Right cardiac atrium (tissue), 5 donors: ENCODE measurements at places on chromosomes 13 and 19. TPM values are rescaled to one million over a fixed set of nuclear protein-coding genes. Genes with fewer than 3 reads are reported as not detected.

The ZNF681 gene
- 0.43 TPM for polyA plus RNA-seq

DNA sequence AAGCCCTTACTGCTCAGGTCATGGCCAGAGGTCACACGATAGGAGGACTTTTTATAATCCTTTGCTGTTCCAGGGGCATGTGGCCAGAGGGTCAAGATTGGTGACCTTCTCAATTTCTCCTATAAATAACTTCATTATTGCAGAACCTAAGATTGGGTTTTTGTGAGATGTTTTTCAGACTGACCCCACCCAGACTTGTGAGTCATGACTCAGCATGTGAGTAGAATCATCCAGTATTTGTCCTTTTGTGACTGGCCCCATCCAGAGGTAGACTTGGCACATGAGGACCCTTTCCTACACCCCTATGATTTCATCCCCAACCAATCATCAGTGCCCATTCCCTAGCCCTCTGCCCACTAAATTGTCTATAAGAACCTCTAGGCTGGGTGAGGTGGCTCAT, 84.5 kb upstream of the ABCC4 start:
- no peak for DNase-seq

GRCh38 chr13:36344886-36345437, 1.2 kb downstream of the SPART start:
- DNase-seq: no peak

The ZNF135 gene
- 4.2 TPM for polyA plus RNA-seq

The ZFP14 gene
- 2.5 TPM for polyA plus RNA-seq

- DNase-seq: no peak
Measured at GRCh38 chr19:2532252-2533071, 56.5 kb downstream of the GADD45B start.

DNA sequence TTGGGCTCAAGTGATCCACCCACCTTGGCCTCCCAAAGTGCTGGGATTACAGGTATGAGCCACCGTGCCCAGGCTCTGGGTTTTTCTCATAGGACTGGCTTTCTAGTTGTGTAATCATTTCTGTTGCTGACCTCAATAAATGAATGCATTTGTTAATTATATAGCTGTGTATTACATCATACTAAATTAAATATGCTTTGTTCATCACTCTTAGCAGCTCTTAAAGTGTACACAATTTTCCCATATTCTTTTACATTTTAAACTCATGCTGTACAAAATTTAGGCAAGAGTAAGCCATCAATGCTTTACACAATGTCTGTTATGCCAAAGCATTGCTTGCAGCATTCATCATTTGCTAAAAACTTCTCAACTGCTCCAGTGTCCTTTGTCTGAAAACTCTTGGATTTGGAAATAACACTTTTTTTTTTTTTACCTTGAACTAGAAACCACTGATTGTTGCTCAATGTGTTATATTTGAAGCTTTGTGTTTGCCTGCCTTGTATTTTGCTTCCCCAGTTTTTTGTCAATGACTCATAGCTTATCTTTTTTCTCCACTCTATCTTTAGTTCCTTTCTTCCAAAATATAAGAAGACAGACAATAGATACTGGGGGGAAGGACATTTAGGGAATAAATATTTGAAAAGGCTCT, 31.4 kb downstream of the CCDC122 start:
- no peak for DNase-seq

DNA sequence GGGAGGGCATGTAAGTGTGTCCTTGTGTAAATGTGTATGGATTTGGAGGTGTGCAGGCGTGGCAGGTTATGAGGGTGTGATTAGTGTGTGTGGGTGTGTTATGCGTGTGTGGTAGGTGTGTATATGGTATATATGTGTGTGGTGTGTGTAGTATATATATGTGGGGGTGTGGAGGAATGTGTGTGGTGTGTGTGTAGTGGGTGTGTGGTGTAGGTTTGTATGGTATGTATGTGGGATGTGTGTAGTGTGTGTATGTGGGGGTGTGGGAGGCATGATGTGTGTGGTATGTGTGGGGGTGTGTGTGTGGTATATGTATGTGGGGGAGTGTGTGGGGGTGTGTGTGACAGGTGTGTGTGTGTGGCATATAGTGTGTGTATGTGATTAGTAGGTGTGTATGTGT, 104.2 kb downstream of the SLC7A1 start:
- no peak for DNase-seq

The USHBP1 gene
- 10.1 TPM for polyA plus RNA-seq

- peak; percentile 84 for DNase-seq
Measured at GRCh38 chr19:2475018-2475701, 767 bp upstream of the GADD45B start.

GRCh38 chr13:41613471-41613870, 156.1 kb downstream of the RGCC start:
- DNase-seq: no peak

DNA sequence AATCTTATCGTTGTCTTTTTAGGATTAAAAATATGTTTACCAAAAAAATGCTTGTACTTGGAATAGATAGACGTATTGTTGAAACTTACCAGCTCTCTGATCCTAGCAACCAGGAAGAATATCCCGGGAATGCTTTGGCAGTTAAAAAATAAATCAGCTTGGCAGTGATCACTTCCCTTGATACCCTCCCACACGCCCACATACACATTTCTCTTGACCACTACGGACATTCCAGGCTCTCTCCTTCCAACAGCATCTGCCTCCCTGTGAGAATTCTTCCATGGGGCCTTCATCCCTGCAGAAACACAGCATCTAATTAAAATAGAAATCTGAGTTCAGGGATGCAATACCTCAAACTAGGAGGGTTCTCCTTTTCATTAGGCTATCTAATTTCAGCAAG, 57.9 kb downstream of the THSD1 start:
- no peak for DNase-seq

DNA sequence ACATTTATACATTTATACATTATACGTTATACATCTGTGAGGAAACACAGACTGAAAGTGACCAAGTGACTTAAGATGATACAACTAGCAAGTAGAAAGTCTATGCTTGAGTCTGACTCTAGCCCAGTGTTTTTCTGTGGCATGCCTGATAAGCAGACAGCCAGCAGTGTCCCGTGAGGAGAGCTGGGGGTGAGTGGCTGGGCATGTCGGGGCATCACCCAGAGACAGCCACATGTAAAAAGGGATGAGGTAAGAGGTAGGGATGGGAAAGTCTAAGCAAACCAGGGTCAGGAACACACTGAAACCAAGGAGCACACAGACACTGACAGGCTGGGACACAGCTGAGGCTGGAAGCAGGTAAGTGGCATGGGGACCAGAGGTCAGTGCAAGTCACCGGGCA, 333.2 kb downstream of the FOXO1 start:
- DNase-seq: no peak

The ZNF724 gene
- 0.34 TPM for polyA plus RNA-seq

GRCh38 chr13:79810669-79811068, 329.7 kb downstream of the NDFIP2 start:
- no peak for DNase-seq

The EDNRB gene
- polyA plus RNA-seq: 28.2 TPM

The IL12RB1 gene
- 0.32 TPM for polyA plus RNA-seq

GRCh38 chr19:16295057-16295456, 29.6 kb upstream of the KLF2 start:
- DNase-seq: no peak

- no peak for DNase-seq
Measured at GRCh38 chr19:14496834-14497227, 904 bp upstream of the GIPC1 start.

DNA sequence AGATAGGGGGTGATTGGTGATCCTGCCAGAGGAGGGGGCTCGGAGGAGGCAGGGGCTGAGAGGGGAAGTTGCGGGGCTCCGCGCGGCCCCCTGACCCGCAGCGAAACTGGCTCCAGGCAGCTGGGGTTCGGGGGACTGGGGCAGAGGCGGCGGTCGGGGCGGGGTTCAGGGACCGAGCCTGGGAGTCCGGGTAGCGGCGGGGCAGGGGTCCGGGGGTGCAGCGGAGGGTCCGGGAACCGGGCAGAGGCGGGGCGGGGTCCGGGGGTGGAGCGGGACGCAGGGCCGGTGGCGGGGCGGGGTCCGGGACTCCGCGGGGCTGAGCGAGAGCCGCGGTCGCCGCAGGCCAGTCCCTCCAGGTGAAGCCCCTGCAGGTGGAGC, 1.2 kb downstream of the MADCAM1 start:
- DNase-seq: peak; percentile 54

The CGB1 gene
- polyA plus RNA-seq: not detected

DNA sequence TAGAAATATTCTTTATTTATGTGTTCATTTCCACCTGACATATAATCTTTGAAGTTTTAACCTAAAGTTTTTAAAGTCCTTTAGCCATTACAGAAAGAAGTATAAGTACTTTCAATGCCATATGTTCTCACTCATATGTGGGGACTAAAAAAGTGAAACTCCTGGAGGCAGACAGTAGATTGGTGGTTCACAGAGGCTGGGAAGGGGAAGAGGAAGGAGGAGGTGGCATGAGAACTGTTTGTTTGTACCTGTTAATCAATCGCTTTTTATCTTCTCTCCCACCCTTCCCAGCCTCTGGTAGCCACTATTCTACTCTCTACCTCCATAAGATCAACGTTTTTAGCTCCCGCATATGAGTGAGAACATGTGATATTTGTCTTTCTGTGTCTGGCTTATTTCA, 131.1 kb downstream of the MYO16 start:
- DNase-seq: no peak

DNA sequence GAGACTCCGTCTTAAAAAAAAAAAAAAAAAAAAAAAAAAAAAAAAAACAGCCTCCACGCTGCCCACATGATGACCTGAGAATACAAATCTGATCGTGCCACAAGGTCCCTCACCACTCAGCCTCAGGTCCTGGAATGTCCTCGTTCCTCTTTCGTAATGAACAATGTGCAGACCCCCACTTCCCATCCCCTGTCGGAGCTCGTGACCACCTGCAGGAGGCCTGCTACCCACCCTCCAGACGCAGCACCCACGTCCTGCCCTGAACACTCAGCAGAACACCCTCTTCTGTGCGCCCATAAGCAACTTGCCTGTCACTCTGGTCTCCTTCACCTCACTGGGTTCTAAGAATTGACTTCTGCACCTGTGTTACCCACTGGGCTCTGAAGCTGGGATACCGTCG, 166.4 kb downstream of the KATNAL1 start:
- no peak for DNase-seq

DNA sequence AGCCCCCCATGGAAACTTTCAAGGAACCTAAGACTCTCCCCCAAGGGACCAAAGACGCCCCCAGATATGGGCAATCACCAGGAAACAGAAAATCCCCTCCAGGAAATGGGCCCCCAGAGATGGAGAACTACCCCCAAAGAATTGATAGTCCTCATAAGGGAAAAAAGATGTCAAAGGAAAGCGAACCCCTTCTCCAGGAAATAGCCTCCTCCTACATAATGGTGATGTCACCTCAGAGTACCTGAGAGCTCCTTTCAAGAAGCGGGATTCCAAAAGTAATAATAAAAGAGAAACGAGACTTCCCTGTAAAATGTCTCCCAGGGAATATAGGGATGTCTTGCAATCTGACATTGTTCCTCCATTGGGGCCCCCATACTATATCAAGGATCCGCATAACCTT, 1.1 kb downstream of the CDKN2D start:
- DNase-seq: peak; percentile 6

The LILRB5 gene
- 6.0 TPM for polyA plus RNA-seq

The FAM83E gene
- polyA plus RNA-seq: 0.20 TPM

The PVR gene
- 27.3 TPM for polyA plus RNA-seq
